B cell (primary cell): ENCODE measurements at places on chromosomes 1 and 21. TPM values are rescaled to one million over a fixed set of nuclear protein-coding genes. Genes with fewer than 3 reads are reported as not detected.

Gene S100A1
- not detected in 2 replicates for polyA plus RNA-seq

GRCh38 chr1:182366596-182366995 is 25.0 kb downstream of the GLUL start:
- no peak for DNase-seq

GRCh38 chr1:31951276-31951675 is 13.1 kb upstream of the PTP4A2 start:
- DNase-seq, result no peak

- no peak for DNase-seq
Observed at GRCh38 chr1:230157420-230158390, 90.7 kb downstream of the GALNT2 start.

DNA sequence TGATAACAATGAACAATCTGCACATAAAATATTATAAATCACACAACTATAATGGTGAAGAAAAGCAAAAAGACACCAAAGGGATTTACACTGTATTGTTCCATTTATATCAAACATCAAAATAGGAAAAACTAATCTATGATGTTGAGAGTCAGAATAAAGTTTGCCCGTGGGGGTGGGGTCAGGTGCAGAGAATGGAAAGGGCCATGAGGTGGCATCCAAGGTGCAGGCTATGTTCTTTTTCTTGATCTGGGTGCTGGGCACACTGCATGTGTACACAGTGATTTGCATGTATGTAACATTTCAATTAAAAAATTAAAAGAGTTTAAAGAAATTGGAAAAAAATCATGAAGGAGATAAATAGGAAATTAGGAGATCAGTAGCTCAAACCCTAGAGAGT is 127.3 kb downstream of the DSCAM start:
- no peak for DNase-seq

DNA sequence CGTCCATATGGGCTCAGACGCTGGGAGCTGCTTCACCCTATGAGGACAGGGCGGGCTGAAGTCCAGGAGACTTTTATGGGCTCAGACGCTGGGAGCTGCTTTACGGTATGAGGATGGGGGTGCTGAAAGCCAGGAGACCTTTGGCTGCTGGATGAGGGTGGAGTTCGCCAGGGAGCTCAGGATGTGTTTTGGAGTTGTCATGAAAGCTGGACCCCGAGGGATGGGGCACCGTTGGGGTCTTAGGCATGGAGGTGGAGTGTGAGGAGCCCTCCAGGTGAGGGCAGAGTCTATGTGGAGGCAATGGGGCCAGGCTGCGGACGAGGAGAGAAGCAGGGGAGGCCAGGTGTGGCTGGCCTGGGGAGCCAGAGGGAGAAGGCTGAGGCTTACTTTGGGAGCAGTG is 27.5 kb downstream of the TRPM2 start:
- no peak for DNase-seq

GRCh38 chr1:245622332-245623014 is 467.7 kb downstream of the KIF26B start:
- DNase-seq, result no peak

DNA sequence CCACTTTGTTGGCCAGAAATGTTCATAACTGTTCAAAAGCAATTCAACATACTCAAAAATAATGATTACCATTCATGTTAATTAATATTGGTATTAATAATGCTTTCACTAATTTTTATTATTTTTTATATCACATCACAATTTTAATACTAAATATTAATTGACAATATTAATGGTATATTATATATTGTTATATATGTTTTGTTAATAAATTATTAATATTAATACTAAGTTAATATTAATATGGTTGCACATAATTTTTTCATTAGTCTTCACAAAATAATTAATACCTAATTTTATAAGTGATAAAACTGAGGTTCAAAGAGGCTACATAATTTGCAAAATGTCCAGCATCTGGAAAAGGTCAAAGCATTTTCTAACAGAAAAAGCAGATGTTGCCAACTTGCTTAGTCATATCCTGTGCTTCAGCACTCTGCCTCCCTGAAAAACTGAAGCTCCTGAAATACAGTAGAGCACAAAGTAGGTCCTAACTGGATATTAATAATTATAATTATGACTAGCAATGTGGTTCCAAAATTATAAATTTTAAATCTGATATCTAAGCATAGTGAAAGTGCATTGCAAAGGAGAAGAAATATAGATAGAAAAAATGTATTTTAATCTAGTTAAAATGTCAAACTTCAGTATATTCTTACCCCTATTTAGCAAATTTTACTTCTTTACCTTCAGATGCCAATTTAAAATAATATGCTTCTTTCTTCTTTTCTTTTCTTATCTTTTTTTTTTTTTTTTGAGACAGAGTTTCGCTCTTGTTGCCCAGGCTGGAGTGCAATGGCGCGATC is 123.2 kb upstream of the TNFSF4 start:
- DNase-seq, result no peak

Gene RHEX
- 0.45 and 1.8 TPM in 2 replicates for polyA plus RNA-seq

DNA sequence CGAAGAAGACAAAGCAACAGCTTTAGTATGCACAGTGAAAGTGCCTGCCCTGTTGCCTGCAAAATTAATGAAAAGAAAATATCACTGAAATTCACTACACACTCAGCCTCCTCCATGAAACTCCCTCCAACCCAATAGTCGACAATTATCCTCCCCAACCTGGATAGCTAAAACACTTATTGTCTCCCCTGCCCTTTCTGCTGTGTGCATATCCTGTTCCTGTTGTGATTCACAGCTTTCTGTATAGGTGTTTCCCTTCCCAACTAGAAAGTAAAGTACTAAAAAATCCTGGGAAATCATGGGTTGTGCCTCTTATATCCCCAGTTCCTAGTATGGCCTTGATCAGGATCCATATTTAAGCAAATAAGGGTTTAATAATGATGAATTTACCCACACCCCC is 412.1 kb downstream of the LTN1 start:
- DNase-seq, result no peak

DNA sequence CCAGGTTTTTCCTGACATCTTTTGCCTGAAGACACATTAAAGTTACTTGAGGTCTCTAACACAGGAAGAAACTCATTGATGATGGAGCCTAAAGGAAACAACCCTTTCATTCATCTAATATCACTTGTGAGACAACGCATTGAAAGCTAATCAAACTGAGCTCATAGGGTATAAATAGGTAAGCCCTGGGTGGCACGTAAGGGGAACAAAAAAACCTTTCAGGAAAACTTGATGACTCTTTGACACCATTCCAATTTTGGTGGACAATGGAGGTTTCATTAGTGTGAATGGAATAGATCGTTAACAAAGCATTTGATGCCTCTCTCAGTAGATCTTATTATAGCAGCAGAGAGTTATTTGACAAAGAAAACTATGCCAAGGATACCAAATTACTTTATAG is 80.7 kb upstream of the DUSP10 start:
- no peak for DNase-seq

DNA sequence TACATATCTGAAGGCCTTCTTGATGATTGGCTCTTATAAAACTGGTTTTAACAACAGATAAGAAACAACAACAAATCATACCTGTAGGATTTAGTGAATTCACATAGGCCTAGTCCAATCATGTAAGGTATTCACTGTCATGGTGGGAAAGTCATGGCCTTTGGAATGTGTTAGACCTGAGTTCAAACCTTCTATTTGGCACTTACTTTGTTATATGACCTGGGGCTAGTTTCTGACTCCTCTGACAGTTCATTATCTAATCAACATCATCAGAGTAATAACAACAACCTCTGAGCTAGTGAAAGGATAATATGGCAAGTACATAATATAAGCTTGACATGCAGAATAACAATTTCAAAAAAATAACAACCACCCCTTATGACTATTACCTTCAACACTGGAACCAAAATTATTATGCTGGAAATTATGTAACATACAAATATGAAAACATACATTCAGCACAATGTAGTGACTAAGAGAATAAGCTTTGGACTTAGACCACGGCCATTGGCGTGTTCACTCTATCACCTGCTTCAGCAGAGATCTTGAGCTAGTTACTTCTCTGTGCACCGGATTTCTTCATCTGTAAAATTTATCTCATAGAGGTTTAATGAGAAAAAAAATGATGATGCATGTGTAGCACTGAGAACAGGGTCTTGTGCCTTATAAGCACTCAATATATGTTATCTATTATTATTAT is 597.6 kb downstream of the LMO4 start:
- no peak for DNase-seq

DNA sequence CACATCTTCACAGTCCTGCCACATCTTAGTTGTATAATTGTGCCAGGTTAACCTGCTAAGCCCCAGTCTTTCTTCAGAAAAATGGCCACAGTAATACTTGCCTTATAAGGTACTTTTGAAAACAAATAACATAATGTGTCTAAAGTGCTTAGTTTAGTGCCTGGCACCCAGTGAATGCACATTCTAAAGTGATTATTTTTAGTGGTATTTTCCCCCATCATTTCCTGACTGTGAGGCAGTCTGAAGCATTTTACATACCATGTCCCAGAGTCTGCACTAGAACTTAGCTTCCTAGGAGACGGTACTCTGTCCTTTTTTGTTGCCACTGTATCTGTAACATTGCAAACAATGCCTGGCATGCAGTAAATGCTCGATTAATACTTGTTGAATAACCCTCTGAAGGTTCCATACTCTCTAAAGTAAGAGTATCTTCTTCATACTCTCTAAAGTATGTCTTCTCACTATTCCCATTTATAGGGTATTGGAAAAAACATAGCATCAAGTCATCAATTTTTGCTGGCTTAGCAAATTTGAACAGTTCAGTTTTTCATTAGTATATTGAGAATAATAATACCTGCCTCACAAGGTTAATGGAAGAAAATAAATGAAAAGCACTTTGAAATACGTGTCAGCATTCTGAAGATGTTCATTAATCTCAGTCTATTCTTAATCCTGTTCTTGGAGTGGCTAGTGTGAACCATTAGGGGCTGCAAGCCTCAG is 43.7 kb downstream of the FMO3 start:
- DNase-seq, result no peak

GRCh38 chr1:157313240-157313807 is 175.1 kb upstream of the ETV3 start:
- DNase-seq, result no peak

- no peak for DNase-seq
Observed at GRCh38 chr1:180762796-180763195, 131.0 kb downstream of the XPR1 start.

GRCh38 chr1:32894019-32894600 is 7.1 kb downstream of the TMEM54 start:
- peak; percentile 17 for DNase-seq

GRCh38 chr1:93605812-93606512 is 75.7 kb downstream of the BCAR3 start:
- DNase-seq, result no peak

- DNase-seq, result no peak
Observed at GRCh38 chr1:147786536-147786935, 26.1 kb upstream of the GJA5 start.

- DNase-seq, result peak; percentile 81
Observed at GRCh38 chr1:204398197-204399125, 13.2 kb downstream of the PPP1R15B start.

GRCh38 chr1:21704145-21704544 is 35.0 kb upstream of the RAP1GAP start:
- no peak for DNase-seq

DNA sequence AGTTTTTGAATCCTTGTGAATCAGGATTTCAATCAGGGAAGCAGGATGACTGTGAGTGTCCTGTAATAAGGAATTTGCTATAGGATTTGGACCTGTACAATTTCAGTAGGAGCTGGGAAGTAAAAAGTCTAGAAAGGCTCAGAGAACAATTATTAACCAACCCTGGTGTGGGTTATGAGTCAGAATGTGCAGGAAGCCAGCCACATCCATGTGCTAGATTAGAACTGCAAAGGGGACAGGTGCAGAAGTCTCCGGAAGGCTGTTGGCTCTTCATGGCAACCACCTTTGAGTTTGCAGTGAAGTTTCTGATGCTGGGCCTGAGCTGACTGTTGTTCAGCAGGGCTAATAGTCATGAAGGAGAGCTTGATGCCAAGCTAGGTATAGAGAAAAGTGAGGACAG is 70.7 kb downstream of the SPATA46 start:
- DNase-seq, result no peak

Gene ANKRD65
- 0.12 TPM in 1 of 2 replicates, not detected in the other for polyA plus RNA-seq

GRCh38 chr1:229088711-229089110 is 182.2 kb upstream of the RAB4A start:
- DNase-seq, result no peak

GRCh38 chr1:155005076-155006011 is 2.7 kb downstream of the ZBTB7B start:
- peak; percentile 76 for DNase-seq

Gene DCDC2B
- not detected in 2 replicates for polyA plus RNA-seq

DNA sequence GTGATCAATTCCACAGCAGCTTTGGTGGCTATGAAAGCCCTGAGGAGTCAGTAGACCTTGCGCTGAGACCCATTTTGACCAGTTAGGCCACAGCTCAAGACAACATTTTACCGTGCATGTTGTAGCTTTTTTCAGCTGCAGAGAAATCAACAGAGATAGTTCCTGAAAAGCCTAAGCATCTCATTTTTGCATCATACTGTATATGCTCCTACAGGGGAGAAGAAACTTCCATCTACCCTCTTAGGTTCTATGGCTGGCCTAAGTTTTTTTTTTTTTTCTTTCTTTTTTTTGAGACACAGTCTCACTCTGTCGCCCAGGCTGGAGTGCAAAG is 24.8 kb upstream of the EYA3 start:
- no peak for DNase-seq

GRCh38 chr1:51850420-51851223 is 27.9 kb downstream of the NRDC start:
- no peak for DNase-seq

GRCh38 chr21:45105906-45106485 is 31.6 kb downstream of the ADARB1 start:
- DNase-seq, result no peak

DNA sequence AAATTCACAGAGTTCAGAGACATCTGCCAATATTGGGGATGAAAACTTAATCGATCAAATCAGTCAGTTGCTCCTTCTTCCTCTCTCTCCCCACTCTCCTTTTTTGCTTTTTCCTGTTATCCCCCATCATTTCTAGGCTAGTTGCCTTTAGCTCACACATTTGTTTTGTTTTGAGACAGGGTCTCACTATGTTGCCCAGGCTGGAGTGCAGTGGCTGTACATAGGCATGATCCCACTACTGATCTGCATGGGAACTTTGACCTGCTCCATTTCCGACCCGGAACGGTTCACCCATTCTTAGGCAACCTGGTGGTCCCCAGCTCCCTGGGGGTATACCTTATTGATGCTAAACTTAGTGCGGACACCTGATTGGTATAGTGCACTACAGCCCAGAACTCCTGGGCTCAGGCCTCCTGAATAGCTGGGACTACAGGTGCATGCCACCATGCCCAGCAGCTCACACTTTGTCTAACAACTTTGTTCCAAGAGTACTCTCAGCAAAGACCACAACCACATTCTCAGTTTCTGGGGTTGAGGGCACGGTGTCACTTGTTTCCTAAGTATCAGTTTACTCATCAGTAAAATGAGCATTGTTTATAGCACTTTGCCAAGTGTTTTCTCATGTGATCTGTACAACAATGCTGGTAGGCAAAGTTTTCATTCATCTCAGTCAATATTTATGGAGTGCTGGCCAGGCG is 6.7 kb upstream of the ELOA start:
- DNase-seq, result no peak

- no peak for DNase-seq
Observed at GRCh38 chr1:165900576-165901380, 73.4 kb downstream of the UCK2 start.

Gene UAP1
- 5.3 and 8.2 TPM in 2 replicates for polyA plus RNA-seq

Gene KCNQ4
- 0.16 and 0.35 TPM in 2 replicates for polyA plus RNA-seq
